ENCODE measurements at places on chromosomes 7 and 10.
A peak's percentile ranks its signal among the peaks of the same experiment; 100 is the strongest.

DNA sequence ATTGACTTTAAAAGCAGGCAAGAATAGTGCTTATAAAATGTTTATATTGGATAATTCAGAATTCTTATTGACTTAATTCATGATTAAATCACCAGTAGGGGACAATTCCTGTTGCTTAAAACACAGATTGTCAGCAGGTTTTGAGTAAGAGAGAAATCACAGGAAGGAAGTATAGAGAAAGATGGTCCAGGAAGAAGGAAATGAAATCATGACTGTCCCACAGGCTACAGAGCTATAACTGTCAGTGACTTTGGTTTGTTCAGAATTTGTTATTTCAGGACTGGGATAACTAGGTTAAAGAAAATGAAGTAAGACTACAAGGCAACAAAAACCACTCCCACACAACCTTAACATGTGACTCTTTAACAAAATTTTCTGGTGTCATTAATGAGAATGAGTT, 6.8 kb downstream of the GNGT1 start:
- DNase-seq, result no peak

- DNase-seq, result no peak
Measured at GRCh38 chr7:108613147-108613948, 43.7 kb downstream of the DNAJB9 start.

DNA sequence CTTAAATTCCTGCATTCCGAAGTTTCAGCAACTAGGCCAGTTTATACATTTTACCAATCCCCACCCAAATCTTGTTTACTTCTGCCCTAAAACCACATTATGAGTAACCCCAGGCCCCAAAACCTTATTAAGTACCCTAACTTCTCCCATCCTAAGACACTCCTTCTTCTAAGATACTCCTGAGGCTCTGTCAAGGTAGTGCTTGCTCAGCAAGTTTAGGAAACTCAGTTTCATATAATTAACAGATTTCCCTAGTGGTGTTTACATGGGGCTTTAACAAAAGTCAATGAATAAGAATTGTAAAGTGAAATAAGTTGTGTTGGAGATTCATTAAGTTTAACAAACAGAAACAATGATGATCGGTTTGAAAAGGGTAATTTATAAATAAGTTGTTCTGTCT, 77.8 kb downstream of the CPEB3 start:
- no peak for DNase-seq

DNA sequence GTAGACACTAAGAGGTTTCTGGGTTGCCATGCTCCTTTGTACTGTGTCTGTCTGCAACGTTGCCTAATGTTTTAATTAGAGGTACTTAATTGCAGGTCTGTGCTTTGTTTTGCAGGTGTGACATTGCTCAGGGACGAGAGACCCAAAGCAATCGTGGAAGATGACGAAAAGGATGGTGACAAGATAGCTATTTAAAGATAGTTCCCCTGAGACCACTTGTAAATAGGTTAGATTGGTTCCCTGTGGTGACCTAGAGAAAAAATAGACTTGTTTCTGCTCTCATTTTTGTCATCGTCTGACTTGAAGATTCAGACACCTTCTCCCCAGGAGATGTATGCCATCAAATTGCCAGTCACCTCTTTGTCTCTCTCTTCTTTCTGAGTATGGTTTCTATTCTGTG, 20.1 kb downstream of the PPP1R17 start:
- DNase-seq, result no peak

GRCh38 chr10:62307635-62308034, 39.0 kb upstream of the RTKN2 start:
- DNase-seq, result no peak

- DNase-seq, result no peak
Measured at GRCh38 chr7:131145026-131145425, 182.7 kb upstream of the MKLN1 start.

DNA sequence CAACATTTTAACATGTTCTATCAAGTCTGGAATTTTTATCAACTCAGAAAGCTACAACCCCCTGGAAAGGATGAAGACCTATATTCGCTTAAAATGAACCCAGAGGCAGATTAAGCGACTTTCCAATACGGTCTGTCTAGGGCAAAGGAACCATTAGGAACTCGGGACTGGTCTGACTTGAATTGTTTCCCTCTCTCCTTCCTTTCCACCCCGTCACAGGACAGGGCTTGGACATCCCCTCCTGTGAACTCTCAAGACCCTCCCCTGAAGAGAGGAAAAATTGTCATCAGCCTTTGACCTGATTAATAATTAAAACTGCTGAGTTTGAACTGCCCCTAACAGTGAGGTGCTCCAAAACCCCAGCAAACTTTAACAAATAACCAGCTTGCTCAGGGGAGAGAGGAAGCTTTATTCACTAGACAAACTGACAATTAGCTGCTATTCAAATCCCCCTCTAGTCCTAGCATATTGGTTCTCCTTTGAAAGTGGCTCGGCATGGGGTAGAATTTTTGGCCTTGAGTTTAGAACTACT, 22.6 kb upstream of the SLF2 start:
- no peak for DNase-seq

- DNase-seq, result peak; percentile 62
Measured at GRCh38 chr7:2864999-2865670, 21.0 kb upstream of the GNA12 start.
